ENCODE measurements at places on chromosomes 5 and 9. TPM values are rescaled to one million over a fixed set of nuclear protein-coding genes. Genes with fewer than 3 reads are reported as not detected.

DNA sequence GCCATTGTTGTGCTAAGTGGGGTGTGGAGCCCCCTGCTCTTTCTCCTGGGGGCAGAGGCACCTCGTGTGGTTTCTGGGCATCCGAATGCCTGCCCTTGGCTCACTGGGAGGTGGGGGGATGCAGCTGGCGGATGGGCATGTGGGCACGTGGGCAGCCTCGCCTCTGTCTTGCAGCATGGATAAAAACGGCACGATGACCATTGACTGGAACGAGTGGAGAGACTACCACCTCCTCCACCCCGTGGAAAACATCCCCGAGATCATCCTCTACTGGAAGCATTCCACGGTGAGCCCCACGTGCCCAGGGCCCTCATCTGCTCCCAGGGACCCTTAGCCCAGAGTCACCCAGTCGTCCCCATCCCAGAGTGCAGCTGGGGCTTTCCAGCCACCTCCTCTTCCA is 25.3 kb downstream of the PTGES2 start:
- peak; percentile 45 for DNase-seq

DNA sequence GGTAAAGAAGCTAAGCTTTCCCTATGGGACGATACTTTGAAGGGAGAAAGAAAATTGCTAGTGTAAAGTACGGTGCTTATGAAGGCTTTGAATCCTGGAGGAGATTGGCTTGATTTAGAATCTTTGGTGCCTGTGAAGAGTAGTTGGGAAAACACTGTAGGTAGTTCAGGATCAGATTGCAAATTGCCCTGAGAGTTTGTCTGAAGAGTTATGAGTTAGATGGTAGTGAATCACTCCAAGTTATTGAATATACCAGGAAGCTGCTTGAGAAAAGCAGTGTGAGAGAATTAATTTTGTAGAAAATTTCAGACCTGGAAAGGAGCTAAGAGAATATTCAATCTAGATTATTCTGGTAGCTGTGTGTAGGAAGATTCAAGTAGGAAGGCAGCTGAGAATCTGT is 11.5 kb downstream of the MAN2A1 start:
- DNase-seq = no peak

DNA sequence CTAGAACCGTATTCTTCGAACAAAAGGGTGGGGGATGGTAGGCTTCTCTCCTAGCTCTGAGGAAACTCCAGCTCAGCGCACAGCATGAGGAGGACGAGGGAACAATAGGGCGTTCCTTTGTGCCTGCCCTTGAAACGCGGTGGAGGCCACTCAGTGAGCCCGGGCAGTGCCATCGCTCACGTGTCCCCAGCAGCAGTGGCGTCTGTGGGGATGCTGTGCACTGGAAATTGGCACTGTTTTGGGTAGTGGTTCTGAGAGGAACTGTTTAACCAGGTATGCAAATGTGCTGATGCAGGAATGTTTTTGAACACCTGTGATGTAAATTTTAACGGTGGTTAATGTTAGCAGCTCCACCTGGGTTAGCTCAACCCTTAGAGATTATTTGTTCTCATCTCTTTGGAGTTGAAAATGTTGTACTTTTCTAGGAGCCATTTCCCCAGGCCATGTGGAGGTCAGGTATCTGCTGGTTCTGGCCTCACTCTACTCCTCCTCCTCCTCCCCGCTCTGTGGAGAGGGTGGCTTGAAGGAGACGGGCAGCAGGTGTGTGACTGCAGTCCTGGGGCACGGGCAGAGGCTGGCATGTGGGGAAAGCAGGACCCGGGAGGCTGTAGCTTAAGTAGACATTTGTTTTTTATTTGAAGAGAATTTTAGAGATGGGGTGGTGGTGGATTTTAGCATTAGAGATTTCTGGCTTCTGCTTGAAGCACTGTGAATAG is 48.3 kb downstream of the EHMT1 start:
- DNase-seq = peak; percentile 66

- DNase-seq = no peak
Observed at GRCh38 chr5:126450346-126450745, 27.1 kb downstream of the GRAMD2B start.

Gene SPATA31A1
- total RNA-seq = not detected

Gene TAF11L5
- total RNA-seq = not detected

Gene SIGMAR1
- 48.5 TPM for total RNA-seq

Gene FBN2
- total RNA-seq = 4.3 TPM

Gene ENHO
- total RNA-seq = 0.24 TPM

Measured in posterior vena cava (tissue), 2 donors.